ENCODE measurements at places on chromosomes 7 and 10. TPM values are rescaled to one million over a fixed set of nuclear protein-coding genes. Genes with fewer than 3 reads are reported as not detected.

Gene SFMBT2
- total RNA-seq, result 0.44 TPM

- no peak for DNase-seq
- H3K27me3 ChIP-seq, result no peaks in the 10 kb centered on the region
- no peak overlapping the region for H3K4me3 ChIP-seq
- no peak overlapping the region for H3K27ac ChIP-seq
These were observed 1.5 kb downstream of the PCOLCE start for GRCh38 chr7:100603726-100604027.

DNA sequence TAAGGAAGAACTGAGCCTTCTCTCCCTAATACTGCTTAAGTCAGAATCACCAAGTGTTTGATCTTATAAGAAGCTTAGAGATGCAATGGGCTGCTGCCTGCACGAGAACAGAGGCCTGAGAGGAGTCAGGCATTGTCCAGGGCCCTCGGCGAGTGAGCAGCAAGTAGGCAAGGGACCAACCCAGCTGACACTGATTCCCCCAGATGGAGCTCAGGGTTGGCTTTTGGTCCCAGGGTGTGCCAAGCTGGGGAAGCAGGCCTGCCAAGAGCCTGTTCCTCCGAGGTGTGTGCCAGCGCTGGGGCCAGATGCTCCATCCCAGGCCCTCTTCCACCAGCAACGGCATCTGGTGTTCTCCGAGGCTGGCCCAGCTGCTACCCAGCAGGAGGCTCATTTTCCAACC lies 222.0 kb upstream of the ZMIZ1 start:
- no peak overlapping the region for H3K4me3 ChIP-seq
- H3K27me3 ChIP-seq, result no peaks in the 10 kb centered on the region
- DNase-seq, result no peak
- H3K27ac ChIP-seq, result no peak overlapping the region
- H3K36me3 ChIP-seq, result no peaks in the 10 kb centered on the region

DNA sequence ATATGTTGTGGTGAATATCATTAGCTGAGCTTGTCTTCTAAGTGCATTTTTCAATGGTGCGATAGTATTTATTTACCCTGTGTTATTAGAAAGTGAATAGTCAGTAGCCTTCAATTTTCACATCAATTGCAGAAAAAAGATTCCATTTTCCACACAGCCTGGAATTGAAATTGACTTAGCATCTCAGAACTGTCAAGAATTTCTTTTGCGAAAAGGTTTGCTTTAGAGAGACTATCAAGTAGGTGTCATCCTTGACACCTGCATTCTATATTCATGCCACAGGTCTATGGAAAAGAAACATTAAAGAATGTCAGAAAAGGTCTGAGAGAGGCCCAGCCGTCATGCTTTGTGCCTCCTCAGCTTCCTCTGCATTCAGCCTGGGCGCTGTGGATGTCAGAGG lies 504.9 kb downstream of the PARD3 start:
- H3K27me3 ChIP-seq, result no peaks in the 10 kb centered on the region
- H3K4me3 ChIP-seq, result no peak overlapping the region
- H3K4me1 ChIP-seq, result peaks cover 2% of the 10 kb centered on the region
- no peak overlapping the region for H3K27ac ChIP-seq

GRCh38 chr7:150403376-150404171 lies 24.4 kb downstream of the ZNF775 start:
- H3K36me3 ChIP-seq, result no peaks in the 10 kb centered on the region
- H3K27me3 ChIP-seq, result no peaks in the 10 kb centered on the region
- DNase-seq, result no peak
- H3K4me1 ChIP-seq, result peaks cover 15% of the 10 kb centered on the region
- H3K27ac ChIP-seq, result no peak overlapping the region

Gene CYP26C1
- 2.0 TPM for total RNA-seq

DNA sequence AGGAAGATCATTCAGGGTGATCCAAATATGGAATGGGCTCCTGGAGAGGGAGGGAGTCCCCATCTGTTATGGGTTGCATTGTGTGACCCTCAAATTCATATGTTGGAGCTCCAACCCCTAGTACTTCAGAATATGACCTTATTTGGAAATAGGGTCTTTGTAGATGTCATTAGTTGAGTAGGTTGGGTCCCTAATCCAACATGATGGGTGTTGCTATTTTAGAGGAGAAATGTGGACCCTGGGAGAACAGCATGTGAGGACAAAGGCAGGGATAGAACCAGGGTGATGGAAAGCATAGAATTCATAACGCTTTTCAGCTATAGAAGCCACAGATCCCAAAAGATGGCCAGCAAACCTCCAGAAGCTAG lies 91.5 kb upstream of the SMNDC1 start:
- no peaks in the 10 kb centered on the region for H3K36me3 ChIP-seq
- H3K27me3 ChIP-seq, result no peaks in the 10 kb centered on the region
- no peak overlapping the region for H3K4me3 ChIP-seq

Gene RBM20
- not detected for total RNA-seq

Gene PNLIPRP1
- total RNA-seq, result not detected

GRCh38 chr10:124181656-124182055 lies 88.3 kb upstream of the CHST15 start:
- H3K27ac ChIP-seq, result no peak overlapping the region
- DNase-seq, result no peak
- no peaks in the 10 kb centered on the region for H3K36me3 ChIP-seq
- no peak overlapping the region for H3K4me3 ChIP-seq

DNA sequence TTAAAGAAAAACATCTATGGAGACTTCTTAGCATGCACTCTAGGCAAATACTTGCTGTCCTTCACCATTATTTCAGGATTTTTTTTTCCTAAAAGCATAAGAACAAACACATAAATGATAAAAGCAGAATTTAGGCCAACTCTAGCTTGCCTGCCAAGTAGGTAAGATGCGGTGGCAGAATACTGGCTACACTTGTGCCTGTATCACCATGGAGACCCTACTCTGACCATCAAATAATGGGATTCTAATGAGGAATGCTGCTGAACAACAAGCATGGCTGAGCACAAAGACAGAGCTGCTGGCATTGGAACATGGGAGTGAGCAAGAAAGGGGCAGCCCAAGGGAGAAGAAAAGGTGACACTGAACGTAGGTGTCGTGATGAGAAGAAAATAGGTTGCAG lies 18.5 kb upstream of the TAS2R40 start:
- no peaks in the 10 kb centered on the region for H3K4me1 ChIP-seq
- H3K4me3 ChIP-seq, result no peak overlapping the region
- no peak for DNase-seq
- peaks cover 5% of the 10 kb centered on the region for H3K27me3 ChIP-seq

- no peaks in the 10 kb centered on the region for H3K27me3 ChIP-seq
- H3K4me3 ChIP-seq, result no peak overlapping the region
- H3K4me1 ChIP-seq, result no peaks in the 10 kb centered on the region
- no peak overlapping the region for H3K27ac ChIP-seq
These were observed 35.3 kb downstream of the ATAD1 start for GRCh38 chr10:87782721-87783120.

DNA sequence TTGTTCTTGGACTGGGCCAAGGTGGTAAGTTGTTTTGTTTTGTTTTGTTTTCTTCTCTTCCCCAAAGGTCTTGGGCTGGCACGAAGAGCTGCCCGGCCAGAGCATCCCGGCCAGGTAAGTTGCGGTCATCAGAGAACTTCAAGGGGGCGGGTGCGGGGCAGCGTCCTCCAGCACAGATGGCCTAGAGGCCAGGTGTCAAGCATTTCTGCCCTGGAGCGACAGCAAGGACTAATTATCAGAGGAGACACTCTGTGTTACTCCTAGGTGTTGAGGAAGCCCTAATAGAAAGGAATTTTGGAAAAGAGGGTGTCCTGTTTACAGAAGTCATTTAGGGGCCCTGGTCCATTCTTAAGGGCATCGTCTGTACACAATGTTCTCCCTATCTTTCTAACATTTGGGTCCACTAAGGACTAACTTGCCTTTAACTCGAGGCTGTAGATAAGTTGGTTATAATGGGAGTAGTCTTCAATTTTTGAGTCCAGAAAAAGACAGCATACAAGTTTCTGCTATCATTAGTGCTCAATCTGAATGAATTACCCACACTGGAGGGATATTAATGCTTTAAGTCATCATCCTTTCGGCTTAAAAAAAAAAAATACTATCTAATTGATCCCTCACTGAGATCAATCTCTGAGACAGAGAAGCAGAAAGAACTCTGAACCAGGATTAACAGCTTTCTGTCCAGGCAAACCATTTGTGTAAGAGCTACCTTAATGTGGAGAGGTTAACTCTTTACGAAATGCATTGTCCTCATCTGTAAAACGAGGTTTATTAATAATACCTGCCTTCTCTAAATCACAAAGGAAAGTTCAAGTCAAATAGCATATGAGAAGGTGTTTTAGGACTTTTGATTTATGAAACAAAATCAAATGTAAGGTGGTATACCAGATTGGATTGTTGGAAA lies 1.5 kb downstream of the ITGB8 start:
- peak; percentile 43 for DNase-seq
- H3K4me3 ChIP-seq, result peak overlapping the region; percentile 51
- peak overlapping the region; percentile 87 for H3K27ac ChIP-seq
- H3K36me3 ChIP-seq, result no peaks in the 10 kb centered on the region

Gene ADAMTS14
- total RNA-seq, result not detected

Gene OR2A5
- total RNA-seq, result not detected

DNA sequence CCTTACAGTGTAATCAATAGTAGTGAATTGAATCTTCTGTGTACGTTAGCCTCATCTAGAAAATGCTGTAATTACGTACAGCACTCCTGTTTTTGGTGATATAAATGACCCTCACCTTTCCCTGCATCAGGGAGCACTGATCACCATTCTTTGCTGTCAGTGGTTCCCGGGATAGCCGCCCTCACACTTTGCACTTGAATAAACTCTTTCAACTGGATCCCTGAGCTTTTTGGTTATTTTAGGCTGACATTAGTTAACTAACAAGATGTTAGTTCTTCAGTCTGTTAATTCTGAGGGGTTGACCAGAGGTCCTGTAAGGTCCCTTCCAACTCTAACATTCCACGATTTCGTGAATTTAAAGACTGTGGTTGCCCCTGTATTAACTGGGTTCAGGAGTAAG lies 23.4 kb upstream of the ZC3HAV1 start:
- H3K27ac ChIP-seq, result no peak overlapping the region
- no peak for DNase-seq
- H3K36me3 ChIP-seq, result no peaks in the 10 kb centered on the region
- peaks cover 4% of the 10 kb centered on the region for H3K4me1 ChIP-seq
- H3K27me3 ChIP-seq, result peaks cover 3% of the 10 kb centered on the region

DNA sequence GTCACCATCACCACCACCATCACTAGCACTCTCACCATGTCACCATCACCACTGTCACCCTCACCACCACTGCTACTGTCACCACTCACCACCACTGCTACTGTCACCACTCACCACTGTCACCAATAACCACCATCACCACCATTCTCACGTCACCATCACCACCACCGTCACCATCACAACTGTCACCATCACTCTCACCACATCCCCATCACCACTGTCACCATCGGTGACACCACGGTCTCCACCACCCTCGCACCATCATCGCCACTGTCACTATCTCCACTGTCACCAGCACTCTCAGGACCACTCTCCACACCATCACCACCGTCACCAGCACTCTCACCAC lies 130.4 kb downstream of the MAD1L1 start:
- no peaks in the 10 kb centered on the region for H3K36me3 ChIP-seq
- H3K4me1 ChIP-seq, result peaks cover 4% of the 10 kb centered on the region
- no peak overlapping the region for H3K27ac ChIP-seq
- no peaks in the 10 kb centered on the region for H3K27me3 ChIP-seq
- no peak for DNase-seq

DNA sequence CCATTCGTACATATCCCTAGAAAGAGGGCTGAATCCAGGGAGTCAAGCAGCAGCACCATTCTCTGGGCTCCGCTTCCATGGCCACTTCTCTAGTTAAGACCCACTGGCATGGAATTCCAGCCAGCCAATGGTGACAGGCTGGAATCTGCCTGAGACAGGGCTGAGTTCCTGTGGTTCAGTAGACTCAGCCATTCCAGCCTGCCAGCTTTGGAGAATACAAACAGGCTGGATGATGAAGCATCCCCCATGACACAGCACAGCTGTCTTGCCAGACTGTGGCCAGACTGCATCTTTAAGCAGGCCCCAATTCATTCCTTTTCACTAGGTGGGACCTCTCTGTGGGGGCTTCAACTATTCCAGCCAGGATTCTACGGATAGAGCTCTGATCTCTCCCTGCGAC lies 329.6 kb downstream of the XPNPEP1 start:
- H3K27ac ChIP-seq, result no peak overlapping the region
- no peaks in the 10 kb centered on the region for H3K4me1 ChIP-seq
- no peak for DNase-seq
- no peaks in the 10 kb centered on the region for H3K36me3 ChIP-seq
- H3K4me3 ChIP-seq, result no peak overlapping the region

DNA sequence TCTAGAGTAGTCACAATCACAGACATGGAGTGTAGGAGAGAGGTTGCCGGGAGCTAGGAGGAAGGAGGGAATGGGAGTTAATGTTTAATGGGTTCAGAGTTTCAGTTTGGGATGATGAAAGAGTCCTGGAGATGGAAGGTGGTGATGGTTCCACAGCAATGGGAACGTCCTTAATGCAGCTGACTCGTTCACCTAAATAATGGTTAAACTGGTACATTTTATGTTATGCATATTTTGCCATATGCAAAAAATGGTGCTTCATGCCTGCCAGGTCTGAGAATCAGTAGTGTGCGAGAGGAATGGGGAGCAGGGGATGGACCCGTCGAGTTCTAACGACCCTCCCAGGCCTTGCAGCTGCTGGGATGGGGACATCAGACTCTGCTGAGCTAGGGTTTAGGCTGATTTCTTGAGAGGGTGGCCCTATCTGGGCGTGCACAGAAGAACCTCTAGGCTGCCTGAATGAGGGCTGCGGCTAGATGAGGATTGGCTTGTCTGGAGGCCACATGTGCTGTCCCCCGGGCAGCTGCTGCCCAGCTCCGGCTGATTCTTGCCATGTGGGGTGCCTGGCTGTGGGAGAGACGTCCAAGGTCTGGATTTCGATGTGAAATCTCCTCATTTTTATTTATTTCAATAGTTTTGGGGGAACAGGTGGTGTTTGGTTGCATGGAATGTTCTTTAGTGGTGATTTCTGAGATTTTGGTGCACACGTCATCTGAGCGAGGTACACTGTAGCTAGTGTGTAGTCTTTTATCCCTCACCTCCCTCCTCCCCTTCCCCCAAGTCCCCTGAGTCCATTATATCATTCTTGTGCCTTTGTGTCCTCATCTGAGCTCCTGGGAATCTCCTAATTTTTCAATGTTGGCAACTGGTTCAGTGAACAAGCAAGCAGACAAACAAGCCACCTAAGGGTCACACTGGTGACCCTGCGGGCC lies 116.0 kb downstream of the GRK5 start:
- DNase-seq, result no peak
- H3K27me3 ChIP-seq, result no peaks in the 10 kb centered on the region
- H3K36me3 ChIP-seq, result no peaks in the 10 kb centered on the region
- H3K4me1 ChIP-seq, result no peaks in the 10 kb centered on the region

Gene RSPH10B2
- total RNA-seq, result not detected

DNA sequence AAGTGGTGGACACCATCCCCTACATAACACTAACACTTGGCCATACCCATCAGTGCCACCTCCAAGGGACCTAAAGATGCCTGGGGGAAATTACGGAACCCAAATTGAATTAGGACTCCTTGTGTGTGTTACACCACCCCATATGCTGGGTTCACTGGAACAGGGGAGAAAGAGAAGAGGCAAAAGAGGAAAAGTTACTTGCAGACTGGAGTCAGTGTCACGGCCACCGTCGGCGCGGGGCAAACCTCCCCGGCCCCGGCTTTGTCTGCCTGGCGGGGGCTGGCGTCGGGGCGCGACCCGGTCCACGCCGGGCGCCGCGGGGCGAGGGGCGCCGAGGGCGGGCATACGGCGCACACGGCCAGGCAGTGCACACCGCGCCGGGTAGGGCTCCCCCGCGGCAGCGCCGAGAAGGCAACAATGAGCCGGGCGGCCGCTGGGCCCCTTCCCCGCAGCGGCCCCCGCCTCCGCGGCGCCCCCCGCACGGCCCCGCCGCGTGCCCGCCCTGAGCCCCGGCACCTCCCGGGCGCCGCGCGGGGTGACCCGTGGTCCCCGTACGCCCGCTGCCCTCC lies 171.1 kb downstream of the FAM107B start:
- H3K4me3 ChIP-seq, result peak overlapping the region; percentile 84
- peaks cover 30% of the 10 kb centered on the region for H3K4me1 ChIP-seq
- no peak for DNase-seq
- peak overlapping the region; percentile 70 for H3K27ac ChIP-seq

Gene PRLHR
- not detected for total RNA-seq

Gene SYT15
- total RNA-seq, result 0.75 TPM

Data from endothelial cell of umbilical vein (primary cell).